ENCODE measurements at places on chromosomes 11 and 22.

DNA sequence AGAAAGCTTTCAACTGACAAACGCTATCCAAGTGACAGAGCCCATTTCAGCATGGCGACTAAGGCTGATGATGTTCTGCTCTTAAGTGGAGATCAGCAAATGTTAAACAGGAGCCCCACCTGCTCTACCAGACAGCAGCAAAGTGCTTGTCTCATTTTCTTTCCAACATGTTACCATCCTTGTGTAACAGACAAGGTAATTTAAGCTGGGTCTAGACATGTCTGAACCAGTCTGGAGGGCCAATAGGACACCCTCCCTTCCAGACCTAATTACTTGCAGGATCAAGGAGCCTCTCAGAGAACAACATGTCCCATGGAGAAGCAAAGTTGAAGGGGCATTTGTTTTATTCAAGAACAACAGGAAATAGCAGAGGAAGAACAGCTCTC lies 3.9 kb upstream of the LMO2 start:
- no peak for DNase-seq

DNA sequence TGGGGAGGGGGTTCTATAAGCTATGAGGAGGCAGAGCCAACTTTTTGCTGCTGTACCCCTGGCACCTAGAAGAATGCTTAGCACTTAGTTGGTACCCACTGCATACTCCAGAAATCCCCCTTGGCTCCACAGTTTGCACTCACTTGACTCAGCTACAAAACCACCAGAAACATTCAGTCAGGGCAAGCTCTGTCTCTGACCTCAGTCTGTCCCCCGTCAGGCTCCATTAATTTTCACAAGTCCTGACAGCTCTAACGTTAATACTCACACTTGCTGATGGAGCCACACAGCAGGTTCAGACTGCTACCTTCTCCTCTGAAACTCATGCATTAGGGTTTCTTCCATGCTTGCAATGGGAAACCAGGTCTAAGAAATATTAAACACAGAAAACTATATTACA lies 81.7 kb downstream of the MPPED2 start:
- DNase-seq, result no peak

DNA sequence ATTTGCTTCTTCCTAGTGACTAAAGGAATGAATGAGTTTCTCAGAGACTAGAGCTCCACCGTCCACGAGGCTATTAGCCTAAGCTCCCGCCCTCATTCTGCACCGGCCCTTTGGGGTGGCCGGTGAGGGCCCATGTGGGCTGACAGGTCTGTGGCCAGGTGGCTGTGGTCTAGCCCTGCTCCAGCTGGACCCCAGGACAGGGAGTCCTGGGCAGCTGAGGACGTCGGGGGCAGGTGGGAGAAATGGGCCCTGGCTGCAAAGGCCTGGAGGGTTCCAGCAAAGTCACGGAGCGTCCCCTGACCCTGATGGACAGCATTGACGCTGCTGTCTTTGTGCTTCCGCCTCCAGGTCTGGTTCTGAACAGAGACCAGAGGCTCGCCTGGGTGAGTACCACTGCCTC lies 12.2 kb downstream of the SERHL2 start:
- DNase-seq, result no peak

DNA sequence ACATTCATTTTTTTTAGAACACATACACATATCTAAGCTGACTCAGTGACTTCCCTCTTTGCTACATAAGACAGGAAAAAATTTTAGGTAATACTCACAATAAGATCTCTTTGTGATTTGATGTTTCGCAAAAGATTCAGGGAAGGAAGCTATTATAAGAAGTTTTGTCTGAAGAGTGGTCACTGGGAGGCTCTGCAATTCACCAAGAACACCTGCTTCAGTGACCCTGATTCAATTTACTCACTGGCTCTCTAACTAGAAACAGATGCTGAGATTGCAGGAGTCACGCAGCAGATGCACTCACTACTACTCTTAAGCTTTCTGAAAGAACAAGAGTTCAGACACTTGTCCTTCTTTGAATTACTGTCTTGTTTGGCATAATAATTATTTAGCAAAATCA lies 193.6 kb upstream of the DDI1 start:
- DNase-seq, result no peak
